Activated naive CD4-positive, alpha-beta T cell (primary cell): ENCODE measurements at places on chromosomes 2 and 18.

DNA sequence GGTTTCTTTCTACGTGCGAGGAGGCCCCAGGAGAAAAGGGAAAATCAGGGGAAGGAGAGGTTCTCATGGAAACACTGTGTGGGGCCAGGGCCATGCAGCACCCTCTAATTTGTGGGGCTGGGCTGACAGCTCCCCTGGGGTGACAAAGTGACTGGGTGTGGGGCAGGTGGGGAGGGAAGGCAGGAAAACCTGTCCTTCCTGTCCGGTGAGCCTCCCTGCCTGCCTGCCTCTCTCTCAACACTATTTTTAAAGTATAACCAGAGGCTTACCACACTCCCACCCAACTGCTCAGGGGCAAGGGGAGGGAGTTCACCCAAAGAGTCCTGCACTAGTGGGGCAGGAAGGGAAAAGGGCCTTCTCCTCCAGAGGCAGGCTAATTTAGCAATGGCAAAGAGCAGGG is 10.5 kb upstream of the EPAS1 start:
- DNase-seq: no peak

- no peak for DNase-seq
These were observed 784.1 kb upstream of the CDH7 start for GRCh38 chr18:64966667-64967066.

DNA sequence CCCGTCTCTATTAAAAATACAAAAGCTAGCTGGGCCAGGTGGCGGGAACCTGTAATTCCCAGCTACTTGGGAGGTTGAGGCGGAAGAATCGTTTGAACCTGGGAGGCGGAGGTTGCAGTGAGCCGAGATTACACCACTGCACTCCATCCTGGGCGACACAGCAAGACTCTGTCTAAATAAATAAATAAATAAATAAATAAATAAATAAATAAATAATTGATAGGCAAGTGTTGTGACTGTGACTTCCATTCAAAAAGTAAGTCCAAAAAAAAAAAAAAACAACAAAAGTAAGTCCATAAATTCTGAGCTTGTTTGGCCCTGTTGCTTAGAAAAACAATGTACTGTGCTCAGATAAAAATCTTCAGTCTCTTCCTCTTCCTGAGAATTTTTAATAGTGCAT is 2.2 kb downstream of the STON1 start:
- DNase-seq: no peak

DNA sequence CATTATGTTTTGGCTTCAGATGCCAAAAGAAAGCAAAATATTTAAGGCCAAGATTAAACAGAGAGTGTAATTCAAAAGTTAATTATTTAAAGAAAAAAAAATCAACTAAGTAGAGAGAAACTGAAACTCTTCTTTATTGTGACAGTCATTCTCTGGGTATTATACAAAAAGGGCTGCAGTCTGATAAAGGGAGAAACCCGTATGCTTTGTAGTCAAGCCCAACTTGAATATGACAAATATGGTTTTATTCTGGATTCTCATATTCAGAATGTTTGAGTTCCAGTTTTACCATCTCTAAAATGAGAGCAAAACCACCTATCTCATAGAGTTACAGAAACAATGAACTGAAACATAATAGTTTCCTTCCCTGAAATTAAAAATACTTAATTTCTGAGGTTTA is 8.2 kb downstream of the CDH2 start:
- no peak for DNase-seq

GRCh38 chr18:27778441-27778840 is 398.5 kb downstream of the CDH2 start:
- no peak for DNase-seq

DNA sequence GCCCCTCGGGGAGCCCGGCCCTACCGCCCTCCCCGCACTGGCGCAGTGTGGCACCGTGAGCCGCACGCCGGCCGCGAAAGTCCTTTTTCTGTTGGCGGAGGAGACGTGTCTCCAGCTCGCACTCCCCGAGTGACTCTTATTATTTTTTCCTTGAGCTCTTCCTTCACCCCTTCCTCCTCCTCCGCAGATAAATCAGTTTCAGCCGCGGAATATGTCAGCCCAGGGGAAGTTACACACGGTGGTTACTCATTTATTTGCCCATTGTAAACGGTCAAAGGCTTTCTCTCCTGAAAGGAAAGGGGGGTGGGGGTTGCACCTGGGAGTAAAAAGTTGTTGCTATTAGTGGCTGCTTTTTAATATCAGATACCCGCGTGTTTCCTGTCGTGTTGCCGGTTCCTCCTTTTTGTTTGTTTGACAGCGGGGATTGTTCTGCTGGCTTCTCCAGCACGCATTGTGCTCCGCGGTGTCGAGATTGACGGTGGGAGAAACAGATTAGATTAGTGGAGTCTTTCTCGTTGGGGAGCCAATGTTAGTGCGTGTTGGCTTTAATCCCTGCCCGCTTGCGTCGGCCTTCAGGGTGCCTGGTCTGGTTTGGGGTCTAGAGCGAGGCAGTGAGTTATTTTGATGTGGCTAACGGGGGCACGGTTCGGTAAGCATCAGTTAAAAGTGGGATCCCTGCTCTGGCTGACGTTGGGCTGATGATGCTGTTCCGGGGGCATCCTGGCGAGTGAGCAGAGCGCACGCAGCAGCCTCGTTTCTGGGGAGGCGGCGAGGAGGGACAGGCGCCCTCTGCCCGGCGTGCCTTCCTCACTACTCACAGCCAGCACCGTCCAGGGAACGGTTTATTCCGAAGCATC is 1.6 kb downstream of the CRIM1 start:
- DNase-seq: peak; percentile 1

DNA sequence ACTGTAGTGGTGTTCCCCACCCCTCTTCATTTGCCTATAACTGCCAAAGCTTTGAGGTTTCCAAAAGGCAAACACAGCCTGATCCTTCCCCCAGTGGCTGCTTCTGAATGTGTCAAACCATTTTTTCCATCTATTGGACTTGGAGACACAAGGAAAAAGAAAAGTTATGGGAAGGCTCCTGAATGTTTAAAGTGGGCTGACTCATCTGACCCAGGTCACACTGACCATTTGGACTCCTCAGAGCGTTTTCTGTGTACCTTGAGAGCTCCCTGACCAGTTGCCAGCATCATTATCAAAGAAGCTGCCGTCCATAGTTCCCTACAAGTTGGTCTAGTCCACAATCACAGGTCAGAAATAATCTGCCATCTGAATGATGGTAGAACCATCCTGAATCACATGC is 123.4 kb upstream of the COL3A1 start:
- no peak for DNase-seq

DNA sequence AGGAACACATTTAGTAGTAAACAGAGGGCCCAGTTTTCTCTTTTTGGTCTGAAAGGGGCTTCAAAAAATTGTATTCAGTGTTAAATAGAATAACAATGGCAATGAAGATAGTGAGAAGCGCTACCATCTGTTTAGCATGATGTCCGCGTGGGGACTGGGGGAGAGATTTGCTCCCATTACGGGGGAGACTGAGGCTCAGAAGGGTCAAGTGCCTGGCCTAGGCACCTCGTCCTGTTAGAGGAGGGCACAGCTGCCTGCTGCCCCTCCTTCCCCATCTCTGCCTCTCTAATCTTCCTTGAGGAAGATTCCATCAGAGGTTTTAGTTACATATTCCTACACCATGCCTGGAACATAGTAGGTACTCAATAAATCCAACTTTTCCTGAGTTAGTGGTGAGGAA is 10.1 kb upstream of the TMEM185B start:
- no peak for DNase-seq

DNA sequence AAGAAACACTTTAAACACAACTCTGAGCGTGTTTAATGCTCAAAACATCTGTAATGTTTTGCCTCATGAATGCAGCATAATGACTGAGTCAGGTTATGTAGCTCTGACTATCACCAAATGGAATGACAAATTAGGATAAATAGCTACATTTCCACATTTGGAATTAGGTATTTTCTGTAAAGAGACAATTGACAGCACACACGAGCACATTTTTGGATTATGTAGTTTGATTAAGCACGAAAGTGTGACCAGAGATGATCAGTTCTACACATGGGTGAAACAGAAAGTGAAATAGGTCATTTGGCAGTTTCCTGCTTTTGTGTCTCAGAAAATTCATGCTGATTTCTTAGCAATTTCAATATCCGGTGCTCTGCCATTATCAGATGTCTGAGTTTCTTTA is 29.0 kb downstream of the LPIN1 start:
- no peak for DNase-seq

GRCh38 chr2:68693951-68694350 is 40.7 kb upstream of the ARHGAP25 start:
- DNase-seq: no peak

- DNase-seq: no peak
These were observed 70.3 kb upstream of the ZSWIM2 start for GRCh38 chr2:186919296-186919695.

- DNase-seq: no peak
These were observed 4.9 kb downstream of the DLGAP1 start for GRCh38 chr18:4450065-4450658.

- DNase-seq: no peak
These were observed 5.0 kb downstream of the RNF144A start for GRCh38 chr2:6922201-6922656.

GRCh38 chr18:54830260-54830659 is 2.0 kb downstream of the RAB27B start:
- DNase-seq: no peak

DNA sequence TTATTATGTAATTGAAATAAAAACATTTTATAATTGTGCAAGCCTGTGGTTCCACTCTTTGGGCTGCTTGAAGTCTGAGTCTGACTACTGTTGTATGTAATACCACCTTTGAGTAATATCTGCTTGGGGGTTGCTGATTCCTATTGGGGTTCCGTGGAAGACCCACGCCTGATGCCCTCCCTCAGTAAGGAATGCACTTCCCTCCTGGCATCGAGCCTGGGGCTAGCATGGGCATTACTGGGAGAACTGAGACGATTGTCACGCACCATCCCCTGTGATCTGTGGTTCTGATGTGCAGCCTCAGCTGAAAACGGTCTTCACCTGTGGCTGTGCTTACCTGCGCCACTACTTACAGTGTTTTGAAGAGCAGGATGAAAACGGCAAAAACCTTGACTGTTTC is 32.7 kb upstream of the RBM44 start:
- no peak for DNase-seq

GRCh38 chr2:200193791-200194190 is 112.7 kb upstream of the SPATS2L start:
- no peak for DNase-seq

GRCh38 chr2:122055521-122055931 is 300.1 kb downstream of the TSN start:
- no peak for DNase-seq

DNA sequence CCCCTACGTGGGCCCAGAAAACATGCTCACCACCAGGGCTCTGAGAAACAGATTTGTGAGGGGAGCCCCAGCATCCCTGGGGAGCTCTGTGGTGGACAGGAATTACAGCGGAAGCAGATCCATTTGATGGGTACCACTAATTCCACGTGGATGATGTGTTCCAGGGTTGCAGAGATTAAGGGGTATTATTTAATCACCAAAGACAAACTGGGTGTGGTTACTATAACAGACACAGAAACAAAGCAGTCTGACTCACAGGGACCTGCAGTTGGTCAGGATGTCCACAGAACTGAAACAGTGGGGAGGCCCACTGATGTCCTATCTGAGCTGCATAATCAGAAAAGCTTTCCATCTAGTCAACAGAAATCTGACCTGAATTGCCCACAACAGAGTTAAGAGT is 65.8 kb downstream of the PSMG2 start:
- no peak for DNase-seq

DNA sequence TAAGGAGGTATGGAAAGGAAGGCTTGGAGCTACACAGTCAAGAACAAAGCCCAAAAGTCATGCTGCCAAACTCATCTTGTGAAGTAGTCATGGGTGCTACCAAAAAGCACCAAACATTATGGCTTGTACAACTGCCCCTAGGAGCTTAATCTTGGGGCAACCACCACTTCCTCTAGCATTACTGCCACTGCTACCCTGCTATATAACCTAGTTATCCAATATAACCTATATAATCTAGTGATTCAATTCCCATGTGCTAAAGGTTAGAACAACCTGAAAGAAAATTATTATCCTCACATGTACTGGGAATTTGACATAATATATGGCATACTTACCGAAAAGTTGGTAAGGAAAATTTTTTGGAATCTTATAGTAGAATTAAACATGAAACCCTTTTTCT is 102.6 kb upstream of the RBBP8 start:
- DNase-seq: no peak

DNA sequence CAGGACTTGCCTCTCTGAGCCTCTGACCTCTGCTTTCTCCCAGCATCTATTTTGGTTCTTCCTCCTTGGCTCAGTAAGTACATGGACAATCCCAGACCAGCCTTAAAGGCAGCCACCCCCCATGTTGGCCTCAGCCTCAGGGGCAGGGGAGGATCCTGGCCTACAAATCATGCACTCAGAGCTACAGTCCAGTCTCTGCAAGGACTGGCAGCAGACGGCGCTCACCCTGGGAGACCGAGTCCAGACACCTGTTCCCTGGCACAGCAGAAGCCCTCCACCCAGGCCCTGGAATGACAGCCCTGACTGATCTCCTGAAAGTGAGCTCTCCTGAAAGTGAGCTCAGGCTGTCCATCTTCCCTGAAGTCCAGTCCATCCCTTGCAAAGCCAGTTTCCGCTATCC is 25.7 kb upstream of the PTPN4 start:
- no peak for DNase-seq
